IPS DF 6.9 (cell line): ENCODE measurements at places on chromosomes 5 and 9.

DNA sequence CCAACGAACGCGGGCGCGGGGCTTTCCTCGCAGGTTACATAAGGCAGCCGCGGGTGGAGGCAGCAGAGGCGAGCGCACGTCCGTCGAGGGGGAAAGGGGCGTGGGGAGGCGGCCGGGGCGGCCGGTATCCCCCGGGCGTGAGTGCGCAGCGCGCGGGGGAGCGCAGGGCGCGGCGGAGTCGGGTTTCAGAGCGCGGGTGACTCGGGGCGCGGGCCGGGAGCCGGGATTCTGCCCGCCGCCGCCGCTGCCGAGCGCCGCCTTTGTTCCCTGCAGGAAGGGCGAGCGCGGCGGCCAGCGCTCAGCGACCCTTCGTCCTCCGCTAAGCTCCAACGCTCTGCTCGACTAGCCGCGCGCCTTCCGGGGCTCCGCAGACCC lies at the start of gene COL15A1:
Gene COL15A1 (plus strand): TSS at position 226 of the 375 bp plus-strand sequence. CDS start 155 bp downstream, outside the sequence.
- DNase-seq: no peak
- peak within 1 kb of the TSS; percentile 39; the same call in 1 of the 2 replicates for H3K4me3 ChIP-seq
- peaks cover 32% of the 10 kb centered on the region for H3K27me3 ChIP-seq
- no peaks in the 10 kb centered on the region for H3K4me1 ChIP-seq
- H3K27ac ChIP-seq: no peak within 1 kb of the TSS

GRCh38 chr5:8714861-8715260 lies 831.0 kb downstream of the SEMA5A start:
- H3K4me3 ChIP-seq: no peak overlapping the region
- H3K27me3 ChIP-seq: no peaks in the 10 kb centered on the region
- no peaks in the 10 kb centered on the region for H3K36me3 ChIP-seq
- DNase-seq: no peak
- no peak overlapping the region for H3K27ac ChIP-seq

DNA sequence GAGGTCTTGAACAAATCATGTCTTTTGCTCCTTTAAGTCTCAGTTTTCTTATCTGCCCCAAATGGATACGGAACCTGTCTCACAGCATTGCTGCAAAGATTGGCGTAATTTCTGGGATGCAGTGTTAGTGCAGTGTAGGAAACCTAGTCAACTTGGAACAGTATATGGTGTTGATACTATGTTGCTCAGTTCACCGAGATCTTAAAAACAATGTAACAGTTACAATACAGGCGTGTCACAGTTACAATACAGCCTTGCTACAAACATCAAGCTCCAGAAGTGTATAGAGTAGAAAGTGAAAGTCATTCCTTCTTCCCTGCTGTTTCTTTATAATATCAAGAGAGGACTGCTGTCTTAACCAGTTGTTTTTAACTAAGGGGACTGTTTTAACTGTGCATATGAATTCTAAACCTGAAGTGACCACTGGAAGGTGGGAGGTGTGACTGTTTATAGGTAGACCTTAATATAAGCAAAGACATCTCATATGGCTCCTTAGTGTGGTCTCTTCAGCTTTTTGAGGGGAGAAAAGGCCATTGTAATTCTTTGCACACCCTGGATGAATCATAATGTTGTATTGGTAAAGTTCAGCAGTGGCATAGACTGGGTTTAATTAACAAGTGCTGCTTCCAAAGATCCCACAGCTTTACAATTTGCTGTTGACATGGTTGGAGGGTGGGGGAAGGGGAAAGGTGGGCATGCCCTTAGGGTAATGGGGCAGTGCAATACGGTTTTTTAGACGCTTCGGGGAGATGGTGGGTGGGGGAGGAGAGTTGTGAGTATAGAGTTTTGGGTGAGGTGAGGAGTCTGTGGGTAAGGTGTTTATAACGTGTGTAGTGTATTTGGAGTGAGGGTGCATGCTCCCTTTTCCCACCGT lies 12.9 kb downstream of the PRRC2B start:
- H3K4me3 ChIP-seq: no peak overlapping the region
- no peaks in the 10 kb centered on the region for H3K27me3 ChIP-seq
- no peak overlapping the region for H3K27ac ChIP-seq
- H3K36me3 ChIP-seq: no peaks in the 10 kb centered on the region
- no peak for DNase-seq

DNA sequence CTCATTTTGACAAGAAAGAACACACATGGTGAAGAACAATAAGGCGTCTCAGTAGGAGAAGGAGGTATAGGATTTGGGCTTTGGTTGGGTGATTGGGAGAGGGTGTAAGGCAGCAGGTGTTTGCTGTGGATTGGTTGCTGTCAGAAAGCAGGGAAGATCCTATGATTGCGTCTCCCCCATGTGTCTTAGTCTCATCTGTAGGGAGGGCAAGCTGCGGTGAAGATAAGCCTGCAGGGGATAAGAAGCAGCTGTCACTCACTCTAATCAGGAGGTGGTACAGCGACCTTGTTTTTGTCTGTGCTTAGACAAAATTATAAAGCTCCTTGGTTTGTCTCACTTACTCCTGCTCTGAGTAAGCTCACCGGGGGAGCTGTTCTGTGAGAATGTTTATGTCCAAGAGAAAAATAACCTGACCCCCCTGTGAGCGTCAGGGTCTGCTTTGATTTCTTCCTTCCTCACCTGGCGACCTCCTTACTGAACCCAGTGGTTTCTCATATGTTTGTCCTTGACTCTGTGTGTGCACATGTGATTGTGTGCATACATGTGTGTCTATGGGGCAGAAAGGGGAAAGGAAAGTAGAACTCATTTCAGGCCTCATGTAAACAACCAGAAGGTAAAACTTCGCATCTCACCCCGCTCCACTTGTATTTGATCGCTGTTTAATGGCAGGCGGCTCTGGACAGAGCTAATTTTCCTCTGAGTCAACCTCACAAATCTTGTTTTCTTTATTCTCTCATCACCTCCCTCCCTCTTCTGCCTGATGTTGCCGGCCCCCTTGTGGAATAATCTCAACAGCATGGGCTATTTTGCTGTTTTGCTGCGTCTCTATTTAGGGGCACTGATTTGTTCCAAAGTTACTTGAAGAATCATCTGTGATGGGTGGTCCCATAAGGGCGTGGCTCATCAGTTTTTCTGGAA lies 105.6 kb downstream of the TENT4A start:
- no peak overlapping the region for H3K4me3 ChIP-seq
- H3K27me3 ChIP-seq: no peaks in the 10 kb centered on the region
- DNase-seq: no peak
- H3K27ac ChIP-seq: no peak overlapping the region

- no peaks in the 10 kb centered on the region for H3K4me1 ChIP-seq
- H3K27ac ChIP-seq: no peak overlapping the region
- H3K36me3 ChIP-seq: no peaks in the 10 kb centered on the region
- H3K4me3 ChIP-seq: no peak overlapping the region
Observed at GRCh38 chr9:130817914-130818313, 17.1 kb upstream of the ABL1 start.

- H3K4me3 ChIP-seq: no peak overlapping the region
- no peaks in the 10 kb centered on the region for H3K27me3 ChIP-seq
- H3K36me3 ChIP-seq: no peaks in the 10 kb centered on the region
Observed at GRCh38 chr5:50501491-50502228, 60.6 kb upstream of the EMB start.

- H3K27ac ChIP-seq: no peak overlapping the region
- no peak overlapping the region for H3K4me3 ChIP-seq
- no peaks in the 10 kb centered on the region for H3K36me3 ChIP-seq
- H3K4me1 ChIP-seq: no peaks in the 10 kb centered on the region
- DNase-seq: no peak
- no peaks in the 10 kb centered on the region for H3K27me3 ChIP-seq
Observed at GRCh38 chr9:114908805-114909448, 21.5 kb downstream of the TNFSF8 start.

GRCh38 chr5:23655674-23656073 lies 148.3 kb downstream of the PRDM9 start:
- H3K36me3 ChIP-seq: no peaks in the 10 kb centered on the region
- no peak overlapping the region for H3K4me3 ChIP-seq
- H3K4me1 ChIP-seq: no peaks in the 10 kb centered on the region
- no peaks in the 10 kb centered on the region for H3K27me3 ChIP-seq
- no peak overlapping the region for H3K27ac ChIP-seq

DNA sequence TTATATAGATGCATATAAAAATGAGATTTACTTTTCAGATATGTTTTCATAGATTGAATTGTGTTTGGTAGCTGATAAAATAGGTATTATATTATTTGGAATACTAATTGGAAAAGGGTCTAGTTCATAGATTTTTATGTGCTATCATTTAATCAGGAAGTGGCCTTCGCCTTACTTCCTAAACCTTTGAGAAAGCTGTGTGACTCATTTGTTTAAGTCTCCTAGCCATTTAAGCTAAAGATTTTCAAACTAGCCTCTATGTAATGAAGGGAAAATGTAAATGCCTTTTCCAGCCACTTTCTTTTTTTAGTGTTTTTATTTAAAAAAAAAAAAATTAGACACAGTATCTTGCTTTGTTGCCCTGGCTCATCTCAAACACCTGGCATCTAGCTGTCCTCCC lies 97.5 kb downstream of the DMXL1 start:
- H3K4me1 ChIP-seq: no peaks in the 10 kb centered on the region; the same call in 1 of the 2 replicates
- no peaks in the 10 kb centered on the region for H3K27me3 ChIP-seq

DNA sequence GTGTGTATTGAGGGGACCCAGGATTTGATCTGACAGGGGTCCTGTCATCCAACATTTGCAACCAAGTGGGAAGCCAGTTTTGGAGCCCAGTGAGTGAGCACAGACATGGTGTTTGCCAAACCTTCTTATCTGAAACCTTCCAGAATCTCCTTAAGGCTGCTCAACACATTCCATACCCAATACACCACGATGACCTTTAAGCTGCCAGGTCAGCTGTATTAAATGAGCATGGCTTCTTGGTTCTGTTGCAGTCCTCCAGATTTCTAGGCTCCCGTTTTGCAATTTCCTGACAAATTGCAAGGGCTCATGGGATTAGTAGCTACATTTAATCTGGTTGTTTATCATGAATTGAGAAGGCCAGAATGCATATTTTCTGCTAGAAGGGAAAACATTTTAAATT lies 124.2 kb upstream of the ATP10B start:
- H3K36me3 ChIP-seq: no peaks in the 10 kb centered on the region
- no peaks in the 10 kb centered on the region for H3K27me3 ChIP-seq
- H3K4me3 ChIP-seq: no peak overlapping the region
- H3K4me1 ChIP-seq: no peaks in the 10 kb centered on the region
- H3K27ac ChIP-seq: no peak overlapping the region

DNA sequence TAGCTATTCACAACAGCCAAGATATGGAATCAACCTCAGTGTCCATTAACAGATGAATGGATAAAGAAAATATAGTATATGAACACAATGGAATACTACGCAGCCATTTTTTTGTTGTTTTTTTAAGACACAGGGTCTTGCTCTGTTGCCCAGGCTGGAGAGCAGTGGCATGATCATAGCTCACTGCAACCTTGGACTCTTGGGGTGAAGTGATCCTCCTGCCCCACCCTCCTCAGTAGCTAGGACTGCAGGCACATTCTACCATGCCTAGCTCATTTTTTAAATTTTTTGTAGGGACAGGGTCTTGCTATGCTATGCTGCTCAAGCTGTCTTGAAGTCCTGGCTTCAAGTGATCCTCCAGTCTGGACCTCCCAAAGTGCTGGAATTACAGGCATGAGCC lies 38.5 kb downstream of the CERT1 start:
- H3K4me1 ChIP-seq: peaks cover 2% of the 10 kb centered on the region; the same call in 1 of the 2 replicates
- no peak overlapping the region for H3K4me3 ChIP-seq
- no peaks in the 10 kb centered on the region for H3K27me3 ChIP-seq
- no peak for DNase-seq
- no peak overlapping the region for H3K27ac ChIP-seq

GRCh38 chr5:142295084-142295758 lies 29.6 kb downstream of the SPRY4 start:
- H3K27ac ChIP-seq: no peak overlapping the region
- DNase-seq: no peak
- no peak overlapping the region for H3K4me3 ChIP-seq
- H3K36me3 ChIP-seq: no peaks in the 10 kb centered on the region
- peaks cover 5% of the 10 kb centered on the region for H3K4me1 ChIP-seq
- H3K27me3 ChIP-seq: no peaks in the 10 kb centered on the region

- no peaks in the 10 kb centered on the region for H3K27me3 ChIP-seq
- H3K4me3 ChIP-seq: no peak overlapping the region
- no peak overlapping the region for H3K27ac ChIP-seq
- no peaks in the 10 kb centered on the region for H3K36me3 ChIP-seq
Observed at GRCh38 chr5:152592416-152592815, 187.3 kb upstream of the NMUR2 start.

DNA sequence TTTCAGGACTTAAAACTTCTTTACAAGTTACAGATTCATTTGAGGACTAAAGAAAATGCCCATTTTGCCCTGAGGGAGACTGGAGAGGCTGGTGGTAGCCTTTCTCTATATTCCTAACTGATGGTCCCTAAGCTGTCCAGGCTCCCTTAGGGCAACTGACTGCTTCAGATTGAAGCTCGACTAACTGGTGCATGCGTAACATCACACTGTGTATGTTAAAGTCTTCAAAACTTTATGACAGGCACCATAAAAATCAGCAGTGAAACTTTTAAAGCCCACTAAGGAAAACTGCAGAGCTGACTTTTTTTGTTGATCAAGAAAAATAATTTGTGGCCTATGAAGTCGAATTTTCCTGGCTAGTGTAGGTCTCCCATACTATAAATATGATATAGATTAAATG lies 233.0 kb upstream of the RPS23 start:
- DNase-seq: no peak
- H3K4me3 ChIP-seq: no peak overlapping the region
- peaks cover 1% of the 10 kb centered on the region; the same call in 1 of the 2 replicates for H3K4me1 ChIP-seq
- H3K27me3 ChIP-seq: no peaks in the 10 kb centered on the region
